Thyroid gland (tissue), 4 donors: ENCODE measurements at places on chromosomes 2 and 18. TPM values are rescaled to one million over a fixed set of nuclear protein-coding genes. Genes with fewer than 3 reads are reported as not detected.
A peak's percentile ranks its signal among the peaks of the same experiment; 100 is the strongest.

GRCh38 chr18:32469691-32470459 lies 807 bp downstream of the GAREM1 start:
- peaks cover 12% of the 10 kb centered on the region for H3K4me1 ChIP-seq
- H3K4me3 ChIP-seq = peak overlapping the region; percentile 83
- no peaks in the 10 kb centered on the region for H3K36me3 ChIP-seq

- H3K4me3 ChIP-seq = no peak overlapping the region
- peaks cover 13% of the 10 kb centered on the region for H3K4me1 ChIP-seq
- DNase-seq = peak; percentile 68
Measured at GRCh38 chr2:100941646-100942240, 60.3 kb upstream of the RPL31 start.

GRCh38 chr18:75691483-75691882 lies 264.0 kb upstream of the SMIM21 start:
- no peak overlapping the region for H3K27ac ChIP-seq
- DNase-seq = no peak
- no peaks in the 10 kb centered on the region for H3K27me3 ChIP-seq
- no peaks in the 10 kb centered on the region for H3K4me1 ChIP-seq

DNA sequence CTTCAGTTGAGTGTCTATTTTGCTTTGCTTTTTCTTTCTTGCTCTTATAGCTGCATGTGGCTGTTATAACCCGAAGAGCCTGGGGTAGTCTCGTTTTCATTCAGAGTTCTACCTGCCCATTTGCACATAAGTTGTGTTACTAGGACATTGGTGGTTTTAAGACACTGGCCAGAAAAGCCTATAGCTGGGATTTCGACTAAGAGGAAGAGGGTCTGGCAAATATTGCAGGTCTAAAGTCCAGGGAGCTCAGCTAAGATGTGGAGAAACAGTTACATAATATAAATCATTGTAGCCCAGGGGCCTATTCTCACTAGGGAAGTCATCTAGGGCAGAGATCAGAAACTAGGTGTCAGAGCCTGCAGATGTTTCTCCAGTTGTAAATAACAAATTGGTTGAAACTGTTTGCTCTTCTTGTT lies 120.8 kb downstream of the BABAM2 start:
- H3K4me3 ChIP-seq = no peak overlapping the region
- no peaks in the 10 kb centered on the region for H3K36me3 ChIP-seq
- DNase-seq = no peak
- no peaks in the 10 kb centered on the region for H3K4me1 ChIP-seq
- H3K27me3 ChIP-seq = no peaks in the 10 kb centered on the region
- no peak overlapping the region for H3K27ac ChIP-seq

- no peak for DNase-seq
- no peak overlapping the region for H3K4me3 ChIP-seq
- no peaks in the 10 kb centered on the region for H3K4me1 ChIP-seq
- H3K27me3 ChIP-seq = no peaks in the 10 kb centered on the region
- no peaks in the 10 kb centered on the region for H3K36me3 ChIP-seq
Measured at GRCh38 chr2:147549054-147549453, 295.8 kb upstream of the ACVR2A start.

- peaks cover 69% of the 10 kb centered on the region for H3K4me1 ChIP-seq
- no peaks in the 10 kb centered on the region for H3K27me3 ChIP-seq
- H3K36me3 ChIP-seq = no peaks in the 10 kb centered on the region
Measured at GRCh38 chr18:14974088-14974487, 226.1 kb downstream of the ANKRD30B start.

DNA sequence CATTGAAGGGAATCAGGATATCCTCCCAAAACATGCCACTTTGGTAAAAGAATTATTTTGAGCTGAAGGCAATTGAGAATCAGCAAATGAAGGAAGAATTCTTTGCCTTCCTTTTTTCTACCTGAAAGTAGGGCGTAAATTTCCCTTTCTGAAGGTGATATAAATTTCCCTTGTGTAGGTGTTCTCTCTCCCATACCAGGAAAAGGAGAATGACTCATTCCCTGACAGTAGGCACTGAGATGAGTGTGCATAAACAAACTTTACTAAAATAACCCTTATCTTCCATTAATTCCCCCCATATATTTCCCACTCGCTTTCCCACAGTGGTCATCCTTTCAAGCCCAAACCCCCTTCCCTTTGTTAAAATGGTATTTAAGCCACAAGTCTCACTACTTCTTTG lies 1339.0 kb downstream of the LRP1B start:
- H3K27me3 ChIP-seq = no peaks in the 10 kb centered on the region
- H3K36me3 ChIP-seq = no peaks in the 10 kb centered on the region
- no peak for DNase-seq
- no peak overlapping the region for H3K4me3 ChIP-seq

GRCh38 chr18:8381821-8382459 lies 227.3 kb upstream of the RAB12 start:
- H3K36me3 ChIP-seq = peaks cover 37% of the 10 kb centered on the region
- no peak overlapping the region for H3K4me3 ChIP-seq
- no peaks in the 10 kb centered on the region for H3K4me1 ChIP-seq

- no peak overlapping the region for H3K27ac ChIP-seq
- H3K27me3 ChIP-seq = no peaks in the 10 kb centered on the region
- no peaks in the 10 kb centered on the region for H3K36me3 ChIP-seq
Measured at GRCh38 chr2:201656102-201656501, 12.8 kb upstream of the TMEM237 start.

- H3K27ac ChIP-seq = no peak overlapping the region
- no peak overlapping the region for H3K4me3 ChIP-seq
- H3K4me1 ChIP-seq = peaks cover 8% of the 10 kb centered on the region
- DNase-seq = no peak
Measured at GRCh38 chr18:79625924-79626561, 53.6 kb upstream of the CTDP1 start.

DNA sequence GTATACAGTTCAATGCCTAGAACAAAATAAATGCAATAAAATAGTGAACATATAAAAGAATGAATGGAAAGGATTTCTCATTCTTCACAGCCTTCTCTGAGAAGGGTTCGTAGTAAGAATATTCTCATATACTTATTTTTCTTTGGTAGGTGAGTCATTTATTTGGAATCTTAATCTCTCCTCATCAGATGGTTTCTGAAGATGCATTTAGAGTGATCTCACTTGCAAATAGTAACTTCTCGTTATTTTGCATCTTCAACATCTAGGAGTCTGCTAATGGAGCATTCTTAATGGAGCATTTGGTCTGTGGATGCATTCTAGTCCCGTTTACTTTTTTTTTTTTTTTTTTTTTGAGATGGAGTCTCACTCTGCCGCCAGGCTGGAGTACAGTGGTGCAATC lies 3.9 kb downstream of the UBXN4 start:
- H3K36me3 ChIP-seq = peaks cover 8% of the 10 kb centered on the region
- H3K27me3 ChIP-seq = no peaks in the 10 kb centered on the region
- no peak overlapping the region for H3K27ac ChIP-seq
- H3K4me1 ChIP-seq = peaks cover 19% of the 10 kb centered on the region
- no peak overlapping the region for H3K4me3 ChIP-seq

Gene STARD6
- not detected for total RNA-seq

Gene PLEKHH2
- total RNA-seq = 15.3 TPM

Gene RAB3GAP1
- 54.5 TPM for total RNA-seq
